ENCODE measurements at places on chromosomes 1 and 21.
A peak's percentile ranks its signal among the peaks of the same experiment; 100 is the strongest.

GRCh38 chr1:153677718-153678518 lies 570 bp upstream of the NPR1 start:
- DNase-seq, result peak; percentile 63

GRCh38 chr1:55640708-55641473 lies 425.7 kb upstream of the USP24 start:
- DNase-seq, result peak; percentile 69

- no peak for DNase-seq
These were observed 559.8 kb downstream of the LMO4 start for GRCh38 chr1:87888446-87888845.

GRCh38 chr1:104574620-104575019 lies 824.9 kb downstream of the AMY1C start:
- DNase-seq, result no peak

DNA sequence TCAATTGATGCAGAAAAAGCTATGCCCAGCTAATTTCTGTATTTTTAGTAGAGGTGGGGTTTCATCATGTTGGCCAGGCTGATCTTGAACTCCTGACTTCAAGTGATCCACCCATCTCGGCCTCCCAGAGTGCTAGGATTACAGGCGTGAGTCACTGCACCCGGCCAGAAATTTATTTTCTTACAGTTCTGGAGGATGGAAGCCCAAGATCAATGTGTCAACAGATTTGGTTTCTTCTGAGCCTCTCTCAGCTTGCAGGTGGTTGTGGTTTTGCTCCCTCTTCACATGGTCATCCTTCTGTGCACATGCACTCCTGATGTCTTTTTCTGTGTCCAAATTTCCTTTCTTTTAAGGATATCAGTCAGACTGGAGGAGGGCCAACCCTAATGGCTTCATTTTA lies 35.6 kb downstream of the SHCBP1L start:
- no peak for DNase-seq

- peak; percentile 95 for DNase-seq
These were observed 722 bp upstream of the TUT4 start for GRCh38 chr1:52553362-52554266.

DNA sequence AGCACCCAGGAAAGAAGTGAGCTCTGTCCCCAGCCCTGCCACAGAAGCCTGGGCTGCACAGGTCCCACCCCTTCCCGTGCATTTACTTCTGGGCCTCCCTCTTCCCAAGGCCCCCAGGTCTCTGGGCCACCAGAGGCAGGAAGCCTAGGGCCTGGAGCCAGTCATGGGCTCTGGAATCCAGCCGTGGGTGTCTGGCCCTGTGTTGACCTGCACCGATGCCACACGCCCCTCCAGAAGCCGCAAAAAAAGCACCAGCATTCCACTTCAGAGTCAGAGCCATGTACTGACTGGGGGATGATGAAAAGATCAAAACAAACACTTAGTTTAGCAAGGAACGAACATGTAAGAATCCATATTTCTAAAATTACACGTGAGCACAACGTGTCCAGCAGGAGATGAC lies 141.7 kb downstream of the NPHP4 start:
- DNase-seq, result no peak

GRCh38 chr1:71850515-71850914 lies 431.8 kb downstream of the NEGR1 start:
- no peak for DNase-seq

- no peak for DNase-seq
These were observed 113.3 kb upstream of the WNT4 start for GRCh38 chr1:22256213-22256512.

DNA sequence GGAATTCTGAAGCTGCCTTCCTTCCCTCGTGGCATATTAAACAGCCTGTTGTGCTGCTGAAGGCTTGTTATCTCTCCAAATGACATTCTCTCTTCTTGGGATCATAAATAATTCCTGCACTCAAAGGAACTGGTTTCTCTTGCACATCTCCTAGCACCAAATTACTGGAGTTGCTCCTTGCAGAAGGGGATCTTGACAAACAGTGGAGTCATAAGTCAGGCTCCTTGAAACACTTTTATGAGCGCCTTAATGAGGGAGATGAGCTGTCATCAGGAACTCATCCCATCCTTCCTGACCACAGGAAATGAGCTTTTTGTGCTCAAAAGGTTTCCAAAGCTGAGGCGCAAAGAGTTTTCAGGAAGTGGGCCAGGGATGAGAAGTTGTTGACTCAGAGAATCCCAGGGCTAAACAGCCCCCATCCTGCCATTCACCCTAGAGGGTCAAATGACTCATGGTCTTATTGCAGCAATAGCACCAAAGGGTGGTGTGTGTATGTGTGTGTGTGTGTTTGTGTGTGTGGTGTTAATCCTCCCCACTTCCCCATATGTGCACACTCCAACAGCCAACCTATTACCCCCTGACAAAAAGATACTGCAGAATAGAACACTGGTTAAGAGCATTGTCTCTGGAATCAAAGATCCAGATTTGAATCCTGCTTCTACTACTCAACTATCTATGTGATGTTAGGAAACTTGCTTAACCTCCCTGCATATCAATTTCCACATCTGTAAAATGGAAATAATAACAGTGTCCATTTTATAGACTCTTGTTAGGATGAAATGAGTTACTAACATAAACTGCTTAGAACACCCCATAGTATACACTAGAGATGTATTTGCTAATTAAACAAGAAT lies 2.8 kb upstream of the PHC2 start:
- DNase-seq, result peak; percentile 42

DNA sequence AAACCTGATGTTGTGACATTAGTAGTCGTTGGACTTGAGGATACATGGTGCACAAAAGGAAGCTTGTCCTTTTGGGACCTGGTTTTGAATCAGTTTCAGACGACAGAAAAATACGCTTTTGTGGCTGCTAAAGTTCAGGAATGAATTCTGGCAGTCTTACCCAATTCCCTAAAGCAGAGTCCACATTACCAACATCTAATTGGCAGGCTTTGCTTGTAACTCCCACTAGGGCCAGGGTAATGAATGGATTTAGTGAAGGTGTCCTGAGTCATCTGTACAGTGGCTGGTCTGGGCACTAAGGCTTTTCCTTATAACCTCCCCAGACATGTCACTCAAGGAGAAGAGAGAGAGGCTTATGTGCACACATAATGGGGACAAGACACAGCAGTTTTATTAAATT lies 66.2 kb upstream of the RNPC3 start:
- peak; percentile 14 for DNase-seq

DNA sequence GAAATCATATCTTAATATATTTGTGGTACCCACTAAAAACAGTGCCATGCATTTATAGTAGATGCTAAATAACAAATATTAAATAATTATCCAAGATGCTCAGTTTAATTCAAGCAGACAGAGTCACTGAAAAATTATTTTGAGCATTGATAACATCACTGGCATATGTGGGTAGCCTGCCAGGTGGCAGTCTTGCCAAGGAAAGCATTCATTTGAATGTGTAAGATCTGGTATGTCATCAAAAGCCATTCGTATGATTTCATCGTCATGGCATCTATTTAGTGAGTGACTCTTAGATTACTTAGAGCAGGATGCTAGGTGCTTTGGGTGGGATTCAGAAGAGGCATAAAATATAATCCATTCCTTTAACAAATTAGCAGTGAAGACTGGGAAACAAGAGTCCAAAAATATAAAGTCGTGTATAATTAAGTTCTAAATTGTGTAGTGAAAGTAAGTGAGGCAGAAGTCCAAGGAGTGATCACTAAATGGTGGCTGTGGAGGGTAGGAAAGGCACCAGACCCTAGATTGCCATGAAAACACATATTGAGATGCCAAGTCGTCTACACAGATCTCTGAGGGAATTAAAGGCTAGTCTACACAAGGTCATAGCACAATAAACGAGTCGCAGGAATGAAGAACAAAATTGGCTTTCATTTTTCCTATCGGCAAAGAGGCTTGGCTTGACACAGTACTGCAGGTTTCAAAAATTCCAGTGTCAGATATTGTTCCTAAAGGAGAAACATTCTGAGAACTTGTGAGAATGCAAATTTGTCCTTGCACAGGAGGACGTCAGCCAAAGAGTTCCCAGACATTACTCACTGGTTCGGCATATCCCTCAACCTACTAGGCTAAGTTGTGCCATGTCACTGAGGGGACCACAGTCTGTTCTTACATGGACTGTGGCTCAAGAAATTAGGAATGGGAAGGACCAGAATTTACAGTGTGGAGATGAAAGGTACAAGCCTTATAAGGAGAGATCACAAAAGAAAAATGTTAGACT lies 130.8 kb downstream of the LYPLAL1 start:
- no peak for DNase-seq

GRCh38 chr21:46477765-46478164 lies 19.1 kb downstream of the DIP2A start:
- DNase-seq, result no peak

GRCh38 chr1:81129366-81129765 lies 671.4 kb upstream of the ADGRL2 start:
- no peak for DNase-seq

DNA sequence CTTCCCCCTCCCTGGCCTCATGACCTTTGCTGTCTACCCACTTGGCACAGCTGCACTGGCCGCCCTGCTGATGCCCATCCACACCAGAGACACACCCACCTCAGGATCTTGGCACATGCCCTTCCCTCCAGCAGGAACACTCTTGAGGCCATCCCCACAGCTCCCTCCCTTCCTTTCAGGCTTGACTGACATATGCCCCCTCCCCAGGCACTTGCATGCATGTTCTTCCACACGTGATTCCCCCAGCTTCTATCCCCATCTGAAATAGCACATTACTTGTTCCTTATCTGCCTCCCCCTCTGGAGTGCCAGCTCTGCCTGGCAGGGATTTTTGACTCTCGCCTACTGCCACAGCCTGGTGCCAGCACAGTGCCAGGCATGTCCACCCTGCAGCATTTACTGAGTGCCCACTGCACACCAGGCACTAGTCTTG lies 98.5 kb upstream of the SLC25A33 start:
- DNase-seq, result no peak

GRCh38 chr1:170307426-170307825 lies 161.7 kb downstream of the NTMT2 start:
- no peak for DNase-seq

All from right hindlimb (tissue), 1 donor.